ENCODE measurements at places on chromosomes 11 and 22. TPM values are rescaled to one million over a fixed set of nuclear protein-coding genes. Genes with fewer than 3 reads are reported as not detected.

NTM gene
- 82.5 TPM for total RNA-seq

OPCML gene
- 0.22 TPM for total RNA-seq

PYGM gene
- 0.33 TPM for total RNA-seq

UNC93B1 gene
- total RNA-seq, result 12.2 TPM

CNTN5 gene
- total RNA-seq, result not detected

ART1 gene
- total RNA-seq, result not detected

AGBL2 gene
- total RNA-seq, result 0.66 TPM

INS gene
- not detected for total RNA-seq

SEPTIN3 gene
- total RNA-seq, result 0.37 TPM

NOX4 gene
- 6.7 TPM for total RNA-seq

ZNF215 gene
- total RNA-seq, result 10.4 TPM

PKDREJ gene
- not detected for total RNA-seq

OTOG gene
- total RNA-seq, result not detected

HTR3A gene
- total RNA-seq, result under 0.01 TPM

MIAT gene
- 1.5 TPM for total RNA-seq

C11orf97 gene
- not detected for total RNA-seq

USP2 gene
- total RNA-seq, result 1.00 TPM

OR5F1 gene
- not detected for total RNA-seq

OR6T1 gene
- total RNA-seq, result not detected

OR56A1 gene
- total RNA-seq, result not detected

MARK2 gene
- total RNA-seq, result 7.2 TPM

All from uterine smooth muscle cell (primary cell).